ENCODE measurements at places on chromosomes 3 and 15.

DNA sequence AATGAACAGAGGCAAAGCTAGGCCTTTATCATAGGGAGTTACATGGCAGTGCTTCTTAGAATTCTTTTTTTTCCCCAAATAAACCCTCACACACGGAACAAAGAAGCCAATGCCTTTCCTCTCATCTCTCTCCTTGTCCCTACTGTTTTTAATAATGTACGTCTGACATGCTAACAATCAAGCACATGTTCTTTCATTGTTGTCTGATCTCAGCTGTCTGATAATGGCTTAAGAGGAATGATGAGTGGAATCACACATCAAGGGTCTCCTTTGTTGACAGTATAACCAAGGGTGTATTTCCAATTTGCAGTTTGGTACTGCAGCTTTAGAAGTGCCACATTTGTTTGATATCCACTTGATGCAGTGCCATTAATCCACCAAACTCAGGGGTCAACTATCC lies 34.8 kb upstream of the EPHA3 start:
- no peak for DNase-seq

DNA sequence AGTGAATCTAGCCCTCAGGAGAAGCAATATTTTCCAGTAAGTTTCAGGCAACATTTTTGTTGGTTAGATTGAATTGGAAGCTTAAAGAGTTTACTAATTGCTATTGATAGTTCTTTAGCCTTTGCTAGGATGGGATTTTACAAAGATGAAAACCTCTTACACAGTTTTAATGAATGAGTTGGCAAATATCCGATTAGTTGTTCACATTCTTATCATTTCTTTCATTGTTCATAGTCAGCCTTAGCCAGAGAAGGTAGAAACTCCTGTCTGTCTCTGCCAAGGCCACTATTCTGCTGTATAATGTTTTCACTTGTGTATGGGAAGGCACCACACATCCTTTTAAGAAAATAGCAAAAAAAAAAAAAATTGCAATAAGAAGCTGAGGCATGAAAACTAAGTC lies 222.0 kb upstream of the MANF start:
- DNase-seq, result no peak

GRCh38 chr3:187044867-187045552 lies 94.3 kb downstream of the RPL39L start:
- DNase-seq, result no peak

GRCh38 chr3:139954146-139954860 lies 19.3 kb downstream of the CLSTN2 start:
- no peak for DNase-seq

DNA sequence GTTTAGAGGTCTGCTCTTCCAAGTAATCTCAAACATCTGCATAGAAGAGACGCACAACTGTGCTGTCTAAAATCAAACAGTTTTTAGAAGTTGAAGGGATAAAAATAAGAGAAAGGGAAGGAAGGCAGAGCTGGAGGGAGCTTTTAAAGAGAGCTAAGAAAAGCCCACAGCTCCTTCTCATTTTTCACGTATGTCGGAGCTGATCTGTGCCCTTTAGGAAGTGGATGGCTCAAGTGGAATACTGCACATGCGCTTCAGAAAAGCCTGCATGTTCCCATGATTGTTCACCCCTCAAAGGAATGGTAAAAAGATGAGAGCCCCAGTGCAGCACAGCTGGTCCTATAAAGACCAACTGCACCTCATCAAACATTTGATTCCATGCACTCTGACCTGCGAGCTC lies 207.2 kb downstream of the ADAMTS17 start:
- no peak for DNase-seq

DNA sequence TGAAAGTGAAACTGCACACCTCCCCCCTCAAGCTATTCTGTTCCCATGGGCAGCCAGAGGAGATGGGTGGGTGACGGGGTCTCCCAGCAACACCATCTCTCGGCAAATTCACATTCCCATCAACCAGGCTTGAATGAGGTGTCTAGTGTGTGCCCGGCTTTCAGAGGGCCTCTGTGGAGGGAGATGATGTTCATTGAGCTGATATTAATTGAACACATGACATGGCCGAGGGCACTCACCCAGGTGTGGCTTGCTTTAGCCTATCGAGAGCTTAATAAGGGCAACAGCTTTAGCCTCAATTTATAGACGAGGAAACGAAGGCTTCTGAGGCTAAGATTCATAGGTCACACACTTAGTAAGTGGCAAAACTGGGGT lies 288.0 kb downstream of the UACA start:
- no peak for DNase-seq

- no peak for DNase-seq
These were observed 600.9 kb downstream of the SI start for GRCh38 chr3:164477403-164477802.

DNA sequence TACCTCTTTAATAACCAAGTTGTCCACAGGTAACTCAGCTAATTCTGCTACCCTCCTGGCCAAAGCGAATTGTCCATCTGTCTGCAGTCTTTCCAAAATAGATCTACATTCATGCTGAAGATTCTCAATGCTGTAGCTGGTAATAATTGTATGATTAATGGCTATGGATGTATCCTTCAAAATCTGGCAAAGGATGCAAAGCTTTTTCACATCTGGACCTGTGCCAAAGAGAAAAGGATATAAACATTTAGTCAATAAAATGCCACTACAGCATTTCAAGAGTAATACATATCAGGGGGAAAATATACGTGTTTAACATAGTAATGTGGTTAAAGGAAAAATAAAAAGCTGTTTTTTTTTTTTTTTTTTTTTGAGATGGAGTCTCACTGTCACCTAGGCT lies 48.7 kb downstream of the EIF3J start:
- no peak for DNase-seq

DNA sequence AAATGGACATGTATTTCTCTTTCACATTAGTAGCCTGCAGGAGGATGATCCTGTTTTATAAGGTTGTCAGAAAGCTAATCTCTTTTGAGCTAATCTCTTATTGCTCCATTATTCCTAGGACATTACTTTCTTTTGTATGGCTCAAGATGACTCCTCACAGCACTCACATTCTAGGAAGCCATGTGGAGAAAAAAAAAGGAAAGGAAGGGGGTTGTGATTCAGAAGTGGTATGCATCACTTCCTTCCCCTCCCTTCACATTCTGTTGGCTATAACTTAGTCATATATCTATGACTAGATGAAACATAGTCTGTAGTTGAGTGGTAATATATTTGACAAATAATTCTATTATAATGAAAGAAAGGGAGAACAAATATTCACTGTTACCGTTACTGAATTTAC lies 168.8 kb upstream of the TTC14 start:
- no peak for DNase-seq

GRCh38 chr3:49841126-49841696 lies 15.2 kb downstream of the TRAIP start:
- no peak for DNase-seq

- DNase-seq, result no peak
These were observed 23.3 kb downstream of the GRIP2 start for GRCh38 chr3:14516738-14517345.

DNA sequence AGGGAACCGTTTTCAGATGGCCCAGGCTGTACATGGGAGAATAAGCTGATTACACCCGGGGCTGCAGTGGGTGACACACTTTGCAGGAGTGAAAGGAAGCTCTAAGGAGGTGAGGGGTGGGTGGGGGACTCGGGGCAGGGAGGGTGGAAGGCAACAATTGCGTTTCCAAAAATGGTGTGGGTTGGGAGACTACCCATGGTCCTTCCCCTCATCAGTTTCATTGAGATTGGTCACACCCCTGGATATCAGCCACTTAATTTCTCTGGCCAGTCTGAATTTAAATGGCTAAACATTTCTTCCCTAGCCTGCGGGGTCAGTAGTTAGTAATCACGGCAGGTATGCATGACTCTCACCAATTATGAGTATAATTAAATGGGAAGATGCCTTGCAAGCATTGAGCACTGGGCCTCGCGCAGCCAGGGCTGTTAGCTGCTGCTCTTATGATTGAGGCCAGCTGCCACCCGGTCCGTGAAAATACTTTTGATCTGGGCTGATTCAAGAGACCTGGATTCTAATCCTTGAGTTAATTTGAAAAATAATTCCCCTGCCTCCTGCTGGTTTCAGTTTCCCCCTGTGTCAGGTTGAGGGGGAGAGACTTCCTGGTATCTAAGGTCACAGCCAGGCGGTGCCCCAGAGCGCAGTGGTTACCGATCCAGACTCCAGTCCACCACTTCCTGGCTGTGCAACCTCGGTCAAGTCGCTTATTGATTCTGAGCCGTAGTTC lies 23.3 kb downstream of the SLC6A6 start:
- DNase-seq, result no peak

GRCh38 chr3:196778755-196779154 lies 39.1 kb downstream of the PAK2 start:
- no peak for DNase-seq

All from effector CD8-positive, alpha-beta T cell (primary cell).